ENCODE measurements at places on chromosomes 5 and 9. TPM values are rescaled to one million over a fixed set of nuclear protein-coding genes. Genes with fewer than 3 reads are reported as not detected.

DNA sequence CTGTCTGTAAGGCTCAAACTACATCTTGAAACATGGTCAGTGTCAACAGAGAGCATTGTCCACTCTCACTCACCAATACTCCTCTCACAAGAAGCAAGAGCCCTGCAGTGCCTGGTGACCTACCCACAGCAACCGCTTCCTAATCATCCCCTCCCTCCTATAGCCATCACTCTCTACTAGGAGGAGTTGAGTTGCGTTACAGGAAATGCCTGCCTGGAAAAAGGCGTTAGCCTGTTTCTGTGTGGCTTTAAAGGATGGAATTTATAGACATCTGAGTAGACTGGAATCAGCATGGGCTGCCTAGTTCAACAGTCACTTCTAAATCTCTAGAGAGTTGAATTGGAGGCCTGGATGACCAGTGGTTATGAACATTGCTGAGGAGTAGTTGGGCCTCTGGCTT lies 108.3 kb upstream of the FER start:
- no peaks in the 10 kb centered on the region for H3K36me3 ChIP-seq
- no peak overlapping the region for H3K4me3 ChIP-seq
- no peak overlapping the region for H3K27ac ChIP-seq
- H3K27me3 ChIP-seq = no peaks in the 10 kb centered on the region

- H3K27me3 ChIP-seq = no peaks in the 10 kb centered on the region
- no peak overlapping the region for H3K4me3 ChIP-seq
- H3K36me3 ChIP-seq = no peaks in the 10 kb centered on the region
- peak overlapping the region; percentile 82 for H3K27ac ChIP-seq
These were observed 232.5 kb downstream of the ARHGAP26 start for GRCh38 chr5:143002459-143003327.

Gene BHMT2
- total RNA-seq = 2.8 TPM

Gene COL27A1
- 7.6 TPM for total RNA-seq

Gene CSF2
- total RNA-seq = not detected

- no peaks in the 10 kb centered on the region for H3K27me3 ChIP-seq
- no peak for DNase-seq
- no peak overlapping the region for H3K4me3 ChIP-seq
- H3K36me3 ChIP-seq = no peaks in the 10 kb centered on the region
- H3K4me1 ChIP-seq = no peaks in the 10 kb centered on the region
These were observed 53.6 kb downstream of the SAXO1 start for GRCh38 chr9:18979367-18979766.

GRCh38 chr9:135043345-135043744 lies 44.1 kb upstream of the OLFM1 start:
- no peak overlapping the region for H3K27ac ChIP-seq
- H3K36me3 ChIP-seq = no peaks in the 10 kb centered on the region
- H3K4me3 ChIP-seq = no peak overlapping the region
- H3K27me3 ChIP-seq = no peaks in the 10 kb centered on the region
- DNase-seq = peak; percentile 8
- H3K4me1 ChIP-seq = no peaks in the 10 kb centered on the region

GRCh38 chr9:96029722-96030530 lies 154.4 kb downstream of the ERCC6L2 start:
- no peak overlapping the region for H3K4me3 ChIP-seq
- H3K27me3 ChIP-seq = no peaks in the 10 kb centered on the region
- H3K4me1 ChIP-seq = peaks cover 7% of the 10 kb centered on the region
- DNase-seq = no peak

Gene PRDM9
- not detected for total RNA-seq

GRCh38 chr5:59361454-59361853 lies 532.1 kb downstream of the PDE4D start:
- DNase-seq = no peak
- H3K27me3 ChIP-seq = no peaks in the 10 kb centered on the region
- peaks cover 4% of the 10 kb centered on the region for H3K4me1 ChIP-seq
- no peak overlapping the region for H3K4me3 ChIP-seq
- H3K27ac ChIP-seq = no peak overlapping the region
- H3K36me3 ChIP-seq = no peaks in the 10 kb centered on the region

Gene PAEP
- total RNA-seq = not detected

- H3K36me3 ChIP-seq = no peaks in the 10 kb centered on the region
- H3K27me3 ChIP-seq = no peaks in the 10 kb centered on the region
These were observed 29.6 kb downstream of the ANKDD1B start for GRCh38 chr5:75640826-75641225.

Gene PIP5K1B
- total RNA-seq = 57.0 TPM

Gene LCN9
- total RNA-seq = not detected

Gene PCDHGA4
- 3.3 TPM for total RNA-seq

DNA sequence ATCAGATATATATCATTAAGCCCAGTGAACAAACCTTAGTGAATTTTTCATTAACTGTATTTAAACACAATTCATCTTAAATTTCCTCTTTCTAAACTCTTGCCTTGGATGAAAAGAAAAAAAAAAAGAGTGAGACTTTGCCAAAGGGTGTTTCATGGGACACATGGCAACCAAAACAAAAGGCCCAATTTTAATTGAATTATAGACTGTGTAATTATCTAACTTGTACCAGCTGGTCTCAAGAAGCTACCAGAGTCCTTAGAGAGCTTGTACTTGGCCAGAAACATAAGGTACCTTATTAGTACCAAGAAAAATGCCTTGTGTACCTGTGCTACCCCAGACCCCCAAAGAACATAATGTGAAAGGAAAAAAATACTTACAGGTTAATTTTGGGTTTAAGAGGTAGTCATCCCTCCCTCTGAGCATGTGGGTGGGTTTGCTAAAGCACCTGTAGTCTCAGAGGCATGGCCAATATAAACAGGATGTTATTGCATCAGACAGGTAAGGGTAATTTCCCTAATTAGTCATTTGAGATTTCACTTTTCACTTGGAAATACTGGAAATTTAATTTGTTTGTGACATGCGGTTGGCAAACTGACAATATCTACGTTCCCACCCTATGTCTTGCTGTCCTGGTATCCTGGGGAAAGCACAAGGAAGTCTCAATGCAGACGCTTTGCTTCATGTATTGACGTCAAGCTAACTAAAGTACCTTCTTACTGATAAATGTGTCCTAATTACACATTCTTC lies 90.1 kb downstream of the SNCAIP start:
- H3K4me1 ChIP-seq = no peaks in the 10 kb centered on the region
- no peak overlapping the region for H3K4me3 ChIP-seq
- DNase-seq = no peak

Measured in Peyer's patch (tissue), 4 donors.